GM23338 (cell line): ENCODE measurements at places on chromosomes 11 and 22.

DNA sequence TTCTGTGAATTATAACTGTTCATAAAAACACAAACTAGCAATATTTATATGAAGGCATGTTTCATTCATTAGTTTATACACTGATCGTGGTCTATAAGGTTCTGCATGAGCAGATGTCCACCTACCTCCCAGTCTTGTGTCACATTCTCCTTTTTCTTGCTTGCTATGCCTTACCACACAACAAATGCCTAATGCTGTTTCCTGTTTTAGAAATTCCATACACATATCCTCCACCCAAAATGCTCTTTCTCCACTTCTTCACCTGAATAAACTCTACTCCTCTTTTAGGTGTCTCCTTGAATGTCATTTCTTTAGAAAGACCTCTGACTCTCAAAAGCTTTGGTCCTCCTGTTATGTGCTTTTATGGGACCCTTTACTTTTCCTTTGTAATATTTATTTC lies 88.9 kb downstream of the BDNF start:
- DNase-seq, result no peak

GRCh38 chr11:10502770-10503169 lies 38.2 kb downstream of the RNF141 start:
- no peak for DNase-seq

DNA sequence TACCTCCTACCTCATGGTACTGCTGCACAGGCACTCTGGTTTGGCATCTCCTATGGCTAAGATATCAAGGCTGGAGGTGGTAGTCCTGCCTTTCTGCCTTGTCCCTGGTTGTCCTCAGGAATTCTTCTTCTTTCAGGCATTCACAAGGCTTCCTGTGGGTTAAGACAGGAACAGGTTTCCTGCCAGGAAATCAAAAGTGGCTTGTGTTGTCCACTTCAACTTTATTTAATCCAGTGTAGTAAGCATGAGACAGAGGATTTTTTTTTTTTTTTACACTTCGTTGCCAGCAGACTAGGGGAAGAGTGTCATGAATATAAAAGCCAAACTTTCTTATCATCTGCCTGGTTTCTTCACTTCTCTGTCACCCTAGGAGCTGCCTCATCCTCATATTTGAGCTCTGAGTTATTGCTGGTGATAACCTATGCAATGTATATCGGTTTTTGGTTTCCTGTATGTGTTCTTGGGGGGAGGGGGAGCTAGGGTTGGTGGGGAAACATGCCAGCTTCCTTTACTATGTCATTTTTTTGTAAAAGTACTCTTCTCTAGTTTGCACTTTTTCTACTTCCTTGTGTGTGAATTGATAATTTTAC lies 50.2 kb downstream of the XKR3 start:
- DNase-seq, result no peak

- DNase-seq, result no peak
Observed at GRCh38 chr11:92758241-92758780, 211.1 kb upstream of the MTNR1B start.
